Posterior cingulate gyrus (tissue), 11 donors: ENCODE measurements at places on chromosomes 3 and 15.
A peak's percentile ranks its signal among the peaks of the same experiment; 100 is the strongest.

- DNase-seq = no peak
Observed at GRCh38 chr15:48413304-48413703, 82.1 kb downstream of the DUT start.

GRCh38 chr15:63677778-63678177 lies 80.6 kb downstream of the FBXL22 start:
- no peak for DNase-seq

GRCh38 chr15:97446138-97446537 lies 514.4 kb upstream of the ARRDC4 start:
- DNase-seq = no peak

DNA sequence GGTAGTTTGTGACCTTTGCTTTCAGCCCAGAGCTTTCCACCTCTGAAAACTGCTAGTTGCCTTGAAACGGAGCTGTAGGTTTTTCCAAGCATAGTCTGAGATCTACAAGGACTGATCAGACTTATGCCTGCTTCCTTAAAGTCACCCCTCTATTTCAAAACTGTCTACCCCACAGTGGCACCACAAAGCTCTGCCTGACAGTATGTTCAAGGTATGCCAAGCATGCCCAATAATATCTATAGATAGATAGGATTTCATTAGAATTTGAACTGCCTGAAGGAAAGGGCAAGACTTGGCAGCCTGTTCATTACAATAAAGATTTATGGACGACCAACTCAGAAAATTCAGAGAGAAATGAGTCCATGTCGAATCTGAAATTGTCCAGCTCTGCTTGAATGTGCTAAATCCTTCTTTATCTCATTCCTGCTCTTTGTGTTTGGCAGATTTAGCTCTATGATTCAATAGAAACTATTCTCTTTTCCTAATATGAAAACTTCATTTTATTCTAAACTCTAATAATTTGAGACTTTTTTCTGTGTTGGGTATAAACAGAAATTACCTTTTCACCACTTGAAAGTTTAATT lies 227.6 kb upstream of the TBC1D5 start:
- no peak for DNase-seq

GRCh38 chr15:38134252-38134651 lies 118.4 kb upstream of the SPRED1 start:
- no peak for DNase-seq

DNA sequence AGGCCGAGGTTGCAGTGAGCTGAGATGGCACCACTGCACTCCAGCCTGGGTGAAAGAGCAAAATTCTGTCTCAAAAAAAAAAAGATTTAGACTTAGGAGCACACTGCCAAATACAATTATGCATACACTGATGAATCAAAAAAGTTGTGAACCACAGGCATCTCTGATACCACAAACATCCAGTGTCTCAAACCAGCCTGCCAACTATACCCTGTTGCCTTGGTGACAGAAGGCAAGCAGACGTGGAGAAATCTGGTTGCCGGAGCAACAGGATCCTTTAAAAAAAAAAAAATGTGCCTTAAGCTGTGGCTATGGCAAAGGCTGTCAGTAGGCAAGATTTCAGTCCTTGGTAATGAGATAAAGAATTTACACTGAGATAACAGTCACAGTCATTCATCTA lies 202.3 kb downstream of the NEK10 start:
- no peak for DNase-seq

DNA sequence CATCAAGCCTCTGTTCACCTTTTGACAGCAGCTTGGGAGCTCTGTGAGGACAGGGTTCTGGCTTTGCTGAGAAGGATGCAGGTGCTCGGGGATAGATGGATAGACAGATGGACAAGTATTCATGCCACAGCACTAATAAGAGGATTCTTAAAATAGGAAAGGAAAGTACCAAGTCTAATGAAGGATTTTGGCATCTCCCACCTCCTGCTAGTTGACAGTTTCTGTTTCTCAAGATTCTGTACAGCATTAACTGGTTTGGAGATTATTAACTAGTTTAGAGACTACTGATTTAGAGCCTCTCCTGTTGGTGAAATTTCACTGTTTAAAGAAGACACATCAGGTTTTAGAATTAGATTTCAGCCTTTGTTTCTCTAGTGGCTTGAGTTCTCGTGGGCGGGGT lies 152.3 kb downstream of the CACNA1D start:
- DNase-seq = no peak

DNA sequence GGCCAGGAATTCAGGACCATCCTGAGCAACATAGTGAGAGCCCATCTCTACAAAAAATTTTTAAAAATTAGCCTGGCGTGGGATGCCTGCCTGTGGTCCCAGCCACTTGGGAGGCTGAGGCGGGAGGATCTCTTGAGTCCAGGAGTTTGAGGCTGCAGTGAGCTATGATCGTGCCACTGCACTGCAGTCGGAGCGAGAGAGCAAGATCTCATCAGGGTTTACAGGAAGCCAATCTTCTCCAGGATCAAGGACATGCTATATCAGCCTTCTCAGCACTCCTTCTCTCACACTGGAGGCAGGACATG lies 451 bp upstream of the STOML1 start:
- DNase-seq = no peak

DNA sequence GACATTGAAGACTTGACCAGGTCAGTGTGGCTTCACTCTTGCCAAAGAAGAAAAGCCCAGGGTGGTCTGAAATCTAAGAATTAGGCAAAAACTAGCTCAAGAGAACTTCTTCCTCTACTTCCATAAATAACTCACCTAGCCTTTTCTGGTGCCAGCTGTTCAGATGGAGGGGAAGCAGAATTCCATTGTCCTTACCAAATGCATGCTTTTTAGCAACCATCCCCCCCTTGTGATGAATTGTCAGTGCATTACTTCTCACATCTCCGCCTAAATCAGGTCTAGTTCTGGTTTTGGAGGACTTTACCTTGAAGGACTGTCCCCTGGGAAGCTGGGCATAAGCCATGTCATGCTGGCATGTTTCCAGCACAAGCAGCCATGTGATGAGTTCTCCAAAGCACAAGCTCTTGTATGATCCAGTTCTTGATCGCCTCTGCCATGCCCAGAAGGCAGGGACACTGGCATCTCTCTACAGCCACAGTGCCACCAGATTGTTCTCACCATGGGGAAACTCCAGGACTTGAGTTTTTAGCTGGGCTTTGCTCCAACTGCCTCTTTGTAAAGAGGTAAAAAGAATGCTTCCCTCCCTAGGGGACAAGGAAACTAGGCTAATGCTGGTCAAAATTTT lies 96.4 kb upstream of the IL12A start:
- peak; percentile 27 for DNase-seq

- no peak for DNase-seq
Observed at GRCh38 chr15:40142428-40142827, 18.4 kb upstream of the BUB1B start.

- DNase-seq = no peak
Observed at GRCh38 chr15:54288049-54288448, 309.8 kb downstream of the UNC13C start.

DNA sequence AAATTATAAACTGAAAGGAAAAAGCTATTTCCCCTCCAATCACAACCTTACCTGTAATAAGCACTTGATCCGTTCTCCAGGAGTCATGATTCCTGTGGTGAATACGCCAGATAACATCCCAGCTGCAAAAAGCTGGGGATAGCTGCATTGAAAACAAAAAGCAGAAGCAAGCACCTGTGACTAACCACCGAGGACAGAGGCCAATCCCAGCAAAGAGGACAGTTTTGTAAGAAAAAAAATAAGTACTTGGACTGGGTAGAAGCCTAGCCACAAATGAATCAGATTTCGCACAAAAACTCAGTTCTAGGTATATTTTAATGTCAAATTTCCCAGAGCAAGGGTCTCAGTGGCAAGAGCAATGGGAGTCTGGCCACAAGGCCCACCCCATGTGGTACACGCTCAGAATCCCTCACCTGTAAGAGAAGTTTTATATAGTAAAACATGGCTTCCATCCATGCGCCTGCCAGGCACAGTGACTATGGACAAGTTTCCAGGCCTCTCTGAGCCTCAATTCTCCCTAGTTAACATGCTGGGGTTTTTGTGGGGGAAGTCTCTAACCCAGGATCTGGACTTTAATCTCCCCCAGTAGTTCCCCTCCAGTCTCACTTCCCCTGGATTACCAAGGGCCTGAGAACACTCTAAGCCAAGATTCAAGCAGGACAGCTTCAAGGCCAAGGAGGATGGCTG lies 19.2 kb downstream of the SLC25A20 start:
- no peak for DNase-seq

- no peak for DNase-seq
Observed at GRCh38 chr3:131960324-131960723, 74.5 kb downstream of the CPNE4 start.

GRCh38 chr15:38545179-38545578 lies 19.4 kb downstream of the RASGRP1 start:
- DNase-seq = no peak

GRCh38 chr3:166453478-166453877 lies 616.3 kb upstream of the BCHE start:
- DNase-seq = no peak
